Astrocyte (in vitro differentiated cells and primary cell): ENCODE measurements at places on chromosomes 5 and 9.

- no peak overlapping the region for H3K4me3 ChIP-seq
- no peak overlapping the region for H3K27ac ChIP-seq
- H3K27me3 ChIP-seq = no peaks in the 10 kb centered on the region
- DNase-seq = no peak
These were observed 482.3 kb downstream of the SPOCK1 start for GRCh38 chr5:137016783-137017324.

- H3K27ac ChIP-seq = no peak overlapping the region
- no peak for DNase-seq
- no peak overlapping the region for H3K4me3 ChIP-seq
- H3K27me3 ChIP-seq = no peaks in the 10 kb centered on the region
- H3K36me3 ChIP-seq = no peaks in the 10 kb centered on the region
These were observed 12.3 kb upstream of the DPM2 start for GRCh38 chr9:127949827-127950512.

DNA sequence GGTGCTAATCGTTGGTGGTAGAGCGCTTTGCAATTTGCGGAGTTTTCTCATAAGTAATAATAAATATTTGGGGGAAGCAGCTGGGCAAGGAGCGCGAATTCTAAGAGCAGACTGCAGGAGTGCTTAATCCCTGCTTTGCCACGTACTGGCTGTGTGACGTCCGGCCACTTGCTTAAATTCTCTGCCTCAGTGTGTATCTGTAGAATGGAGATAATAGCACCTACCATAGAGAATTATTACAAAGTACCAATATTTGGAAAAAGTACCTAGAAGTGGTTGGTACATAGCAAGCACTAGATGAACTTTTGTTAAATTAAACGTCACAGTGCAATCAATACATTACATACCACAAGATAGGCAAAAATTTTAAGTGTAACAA is 598 bp upstream of the TMED7 start:
- H3K36me3 ChIP-seq = no peaks in the 10 kb centered on the region
- H3K27me3 ChIP-seq = no peaks in the 10 kb centered on the region
- H3K27ac ChIP-seq = peak overlapping the region; percentile 78
- peaks cover 11% of the 10 kb centered on the region for H3K4me1 ChIP-seq
- H3K4me3 ChIP-seq = peak overlapping the region; percentile 96
- DNase-seq = peak; percentile 52

DNA sequence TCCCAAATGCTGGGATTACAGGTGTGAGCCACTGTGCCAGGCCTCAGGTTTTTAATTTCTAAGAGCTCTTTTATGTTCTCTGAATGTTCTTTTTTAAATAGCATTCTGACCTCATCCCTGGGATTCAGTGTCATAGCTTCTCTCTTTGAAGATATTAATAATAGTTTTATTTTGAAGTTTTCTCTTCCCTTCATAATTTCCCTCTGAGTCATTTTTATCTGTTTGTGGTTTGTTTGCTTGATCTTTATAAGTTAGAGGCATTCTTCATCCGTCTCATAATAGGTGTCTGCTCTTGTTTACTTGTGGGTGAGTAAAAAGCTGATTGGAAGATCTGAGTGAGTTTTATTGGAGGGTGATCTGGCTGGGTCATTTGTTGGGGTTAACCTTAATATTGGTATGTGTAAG is 12.5 kb upstream of the MAMDC2 start:
- H3K27ac ChIP-seq = peak overlapping the region; percentile 63
- peaks cover 8% of the 10 kb centered on the region for H3K4me1 ChIP-seq
- no peak overlapping the region for H3K4me3 ChIP-seq
- no peaks in the 10 kb centered on the region for H3K36me3 ChIP-seq

DNA sequence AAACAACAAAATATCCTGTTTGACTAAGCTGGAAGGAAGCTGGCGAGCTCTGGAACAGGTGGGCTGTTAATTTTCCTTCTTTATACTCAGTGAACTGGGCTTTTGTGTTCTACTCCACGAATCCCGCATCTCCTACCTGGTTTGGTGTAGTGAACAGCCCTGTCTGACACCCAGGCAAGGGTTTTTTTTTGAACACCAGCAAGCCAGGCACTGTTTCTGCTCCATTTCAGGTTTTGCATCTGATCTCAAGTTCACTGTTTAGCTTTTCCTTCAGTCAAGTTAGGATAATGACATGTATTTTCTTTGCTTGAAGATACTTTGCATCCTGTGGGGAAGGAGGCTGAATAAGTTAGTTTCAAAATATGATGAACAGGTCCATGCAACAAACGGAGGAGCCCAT is 204.5 kb downstream of the SEMA6A start:
- DNase-seq = peak; percentile 15
- H3K36me3 ChIP-seq = no peaks in the 10 kb centered on the region
- no peak overlapping the region for H3K4me3 ChIP-seq
- H3K27ac ChIP-seq = no peak overlapping the region
- H3K4me1 ChIP-seq = no peaks in the 10 kb centered on the region
- H3K27me3 ChIP-seq = no peaks in the 10 kb centered on the region

GRCh38 chr9:70504834-70505233 is 90.4 kb upstream of the KLF9 start:
- no peak overlapping the region for H3K4me3 ChIP-seq
- DNase-seq = no peak
- H3K36me3 ChIP-seq = no peaks in the 10 kb centered on the region
- H3K4me1 ChIP-seq = no peaks in the 10 kb centered on the region
- H3K27me3 ChIP-seq = no peaks in the 10 kb centered on the region

- no peaks in the 10 kb centered on the region for H3K27me3 ChIP-seq
- no peaks in the 10 kb centered on the region for H3K36me3 ChIP-seq
- H3K4me3 ChIP-seq = no peak overlapping the region
- no peaks in the 10 kb centered on the region for H3K4me1 ChIP-seq
- no peak overlapping the region for H3K27ac ChIP-seq
These were observed 87.2 kb downstream of the ATPSCKMT start for GRCh38 chr5:10162468-10162867.

GRCh38 chr5:113232221-113232620 is 202.6 kb downstream of the TSSK1B start:
- no peak overlapping the region for H3K4me3 ChIP-seq
- no peaks in the 10 kb centered on the region for H3K27me3 ChIP-seq
- no peak overlapping the region for H3K27ac ChIP-seq

GRCh38 chr9:91131433-91131839 is 230.3 kb downstream of the AUH start:
- H3K27ac ChIP-seq = peak overlapping the region; percentile 72
- no peaks in the 10 kb centered on the region for H3K36me3 ChIP-seq
- no peak overlapping the region for H3K4me3 ChIP-seq

DNA sequence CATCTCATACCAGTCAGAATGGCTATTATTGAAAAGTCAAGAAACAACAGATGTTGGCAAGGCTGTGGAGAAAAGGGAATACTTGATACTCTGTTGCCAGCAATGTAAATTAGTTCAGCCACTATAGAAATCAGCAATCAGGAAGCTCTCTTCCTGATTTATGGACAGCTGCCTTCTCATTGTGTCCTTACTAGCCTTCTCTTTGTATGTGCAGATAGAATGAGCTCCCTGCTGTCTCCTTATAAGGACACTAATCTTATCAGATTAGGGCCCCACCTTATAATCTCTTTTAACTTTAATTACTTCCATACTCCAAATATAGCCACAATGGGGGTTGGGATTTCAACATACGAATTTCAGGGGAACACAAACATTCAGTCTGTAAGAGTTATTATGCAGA is 38.0 kb downstream of the KCNV2 start:
- H3K4me3 ChIP-seq = no peak overlapping the region
- H3K4me1 ChIP-seq = no peaks in the 10 kb centered on the region
- no peaks in the 10 kb centered on the region for H3K36me3 ChIP-seq
- DNase-seq = no peak

- no peak overlapping the region for H3K27ac ChIP-seq
- no peaks in the 10 kb centered on the region for H3K4me1 ChIP-seq
- H3K4me3 ChIP-seq = no peak overlapping the region
- no peaks in the 10 kb centered on the region for H3K36me3 ChIP-seq
These were observed 213.7 kb upstream of the NR4A3 start for GRCh38 chr9:99607842-99608448.

DNA sequence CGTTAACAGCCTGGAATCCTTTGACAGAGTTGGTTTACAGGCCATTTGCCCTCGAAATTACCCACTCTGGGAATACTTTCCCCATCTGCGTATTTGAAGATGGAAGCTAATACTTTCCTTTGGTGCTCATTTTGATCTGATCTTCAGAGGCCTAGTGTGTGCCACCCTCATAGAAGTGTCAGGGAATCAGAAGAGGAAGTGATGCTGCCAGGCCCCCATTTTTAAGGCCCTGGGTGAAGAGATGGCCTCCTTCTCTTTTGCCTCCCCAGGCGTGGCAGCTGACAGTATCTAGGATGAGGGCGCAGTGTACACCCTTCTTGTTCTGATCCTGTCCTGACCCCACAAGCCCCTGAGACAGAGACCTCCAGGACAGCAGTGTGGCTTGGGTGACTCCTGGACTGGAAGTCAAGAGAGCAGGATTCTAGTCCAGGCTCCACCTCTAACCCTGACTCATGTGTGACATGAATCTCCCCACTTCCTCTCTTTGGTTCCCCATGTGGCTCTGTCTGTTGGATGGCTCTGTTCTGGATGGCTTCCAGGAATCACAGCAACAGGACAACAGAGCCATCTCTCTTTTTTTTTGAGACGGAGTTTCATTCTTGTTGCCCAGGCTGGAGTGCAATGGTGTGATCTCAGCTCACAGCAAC is 27.8 kb downstream of the CSF1R start:
- DNase-seq = peak; percentile 48
- H3K36me3 ChIP-seq = peaks cover 6% of the 10 kb centered on the region
- no peak overlapping the region for H3K4me3 ChIP-seq
- H3K4me1 ChIP-seq = peaks cover 13% of the 10 kb centered on the region
- H3K27me3 ChIP-seq = no peaks in the 10 kb centered on the region

GRCh38 chr9:76271755-76272154 is 122.5 kb downstream of the RFK start:
- H3K4me1 ChIP-seq = peaks cover 7% of the 10 kb centered on the region
- H3K36me3 ChIP-seq = no peaks in the 10 kb centered on the region
- DNase-seq = peak; percentile 56
- H3K27me3 ChIP-seq = no peaks in the 10 kb centered on the region
- H3K4me3 ChIP-seq = no peak overlapping the region

GRCh38 chr5:4375640-4376039 is 764.5 kb upstream of the ADAMTS16 start:
- H3K4me3 ChIP-seq = no peak overlapping the region
- no peaks in the 10 kb centered on the region for H3K36me3 ChIP-seq
- H3K27ac ChIP-seq = no peak overlapping the region

GRCh38 chr5:159218595-159219023 is 9.3 kb upstream of the RNF145 start:
- no peaks in the 10 kb centered on the region for H3K4me1 ChIP-seq
- H3K4me3 ChIP-seq = no peak overlapping the region
- DNase-seq = peak; percentile 14
- no peak overlapping the region for H3K27ac ChIP-seq

GRCh38 chr5:180456792-180457191 is 37.4 kb upstream of the CNOT6 start:
- H3K27ac ChIP-seq = no peak overlapping the region
- no peak for DNase-seq
- H3K4me1 ChIP-seq = no peaks in the 10 kb centered on the region

GRCh38 chr5:68378204-68378820 is 162.8 kb downstream of the PIK3R1 start:
- DNase-seq = no peak
- H3K27ac ChIP-seq = no peak overlapping the region
- no peaks in the 10 kb centered on the region for H3K27me3 ChIP-seq
- H3K4me3 ChIP-seq = no peak overlapping the region
- no peaks in the 10 kb centered on the region for H3K36me3 ChIP-seq

DNA sequence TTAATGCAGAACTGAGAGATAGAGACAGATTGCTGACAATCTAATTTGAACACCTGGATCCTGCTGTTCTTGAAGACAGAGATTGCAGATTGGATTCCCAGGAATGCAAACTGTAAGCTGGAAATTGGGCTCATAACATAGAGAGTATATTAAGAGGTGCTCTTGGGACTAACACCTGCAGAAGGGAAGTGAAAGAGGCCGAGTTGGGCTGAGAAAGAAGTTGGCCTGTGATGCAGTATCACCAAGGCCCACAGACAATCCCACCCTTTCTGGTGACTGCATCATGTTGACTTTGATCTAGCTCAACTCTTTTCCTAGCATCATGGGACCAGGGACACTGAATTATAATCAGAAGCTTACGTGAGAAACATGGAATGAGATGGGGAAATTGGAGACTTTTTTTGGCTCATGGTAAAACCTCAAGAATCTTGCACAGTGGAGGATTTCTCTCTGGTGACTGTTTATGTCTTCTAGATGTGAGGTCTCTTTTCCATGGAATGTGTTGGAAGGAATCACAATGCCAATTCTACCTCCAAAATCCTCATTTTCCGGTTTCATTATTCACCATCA is 36.5 kb upstream of the NUDT12 start:
- H3K36me3 ChIP-seq = no peaks in the 10 kb centered on the region
- H3K4me1 ChIP-seq = no peaks in the 10 kb centered on the region
- DNase-seq = peak; percentile 87
- H3K27ac ChIP-seq = no peak overlapping the region
- no peaks in the 10 kb centered on the region for H3K27me3 ChIP-seq

DNA sequence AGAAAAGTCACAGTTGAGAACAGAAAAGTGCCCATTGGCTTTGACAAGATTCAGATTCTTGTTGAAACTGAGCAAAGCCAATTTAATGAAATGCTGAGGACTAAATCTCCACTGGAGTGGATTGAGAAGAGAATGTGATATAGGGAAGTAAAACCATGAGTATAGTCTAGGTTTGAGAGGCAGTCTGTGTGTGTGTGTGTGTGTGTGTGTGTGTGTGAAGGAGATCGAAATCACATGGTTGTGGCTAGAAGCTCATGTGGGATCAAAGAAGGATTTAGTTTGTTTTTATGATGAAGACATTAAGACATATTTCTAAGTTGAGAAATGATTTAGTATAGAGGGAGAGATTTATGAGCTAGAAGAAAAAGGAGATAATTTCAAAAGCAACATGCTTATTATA is 275.7 kb upstream of the DAB2 start:
- H3K36me3 ChIP-seq = no peaks in the 10 kb centered on the region
- no peak overlapping the region for H3K27ac ChIP-seq
- no peak for DNase-seq
- no peak overlapping the region for H3K4me3 ChIP-seq

DNA sequence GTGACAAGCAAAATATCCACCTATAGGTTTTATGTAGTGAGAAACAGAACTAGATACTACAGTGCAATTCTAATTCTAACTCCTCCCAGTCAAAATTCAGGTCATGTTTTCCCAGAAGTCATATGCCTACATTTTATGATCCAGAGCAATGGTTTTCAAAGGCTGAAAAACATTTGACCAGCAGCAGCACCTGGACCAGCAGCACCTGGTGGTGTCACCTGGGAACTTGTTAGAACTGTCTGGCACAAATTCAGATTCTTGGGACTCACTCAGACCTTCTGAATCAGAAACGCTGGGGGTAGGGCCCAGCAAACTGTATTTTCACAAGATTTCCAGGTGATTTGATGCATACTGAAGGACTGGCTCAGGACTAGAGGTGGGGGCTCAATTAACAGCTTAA is 367.7 kb upstream of the RFX3 start:
- H3K36me3 ChIP-seq = no peaks in the 10 kb centered on the region
- no peak overlapping the region for H3K4me3 ChIP-seq
- no peaks in the 10 kb centered on the region for H3K27me3 ChIP-seq
- DNase-seq = no peak
- H3K4me1 ChIP-seq = peaks cover 7% of the 10 kb centered on the region
- H3K27ac ChIP-seq = no peak overlapping the region
